ENCODE measurements at places on chromosomes 2 and 18.

GRCh38 chr2:86636842-86637241 lies 13.2 kb upstream of the RNF103 start:
- no peak for DNase-seq

DNA sequence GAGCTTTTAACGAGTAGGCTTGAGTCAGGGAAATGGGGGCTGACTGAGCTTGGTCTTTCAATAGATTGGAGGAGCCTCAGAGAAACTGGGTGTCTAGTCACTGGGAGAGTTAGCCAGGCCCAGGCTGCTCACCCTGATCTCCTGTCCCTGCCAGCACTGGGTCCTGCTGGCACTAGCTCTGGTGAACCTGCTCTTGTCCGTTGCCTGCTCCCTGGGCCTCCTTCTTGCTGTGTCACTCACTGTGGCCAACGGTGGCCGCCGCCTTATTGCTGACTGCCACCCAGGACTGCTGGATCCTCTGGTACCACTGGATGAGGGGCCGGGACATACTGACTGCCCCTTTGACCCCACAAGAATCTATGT lies 720 bp downstream of the KRTCAP3 start:
- DNase-seq = no peak

- no peak for DNase-seq
These were observed 136.9 kb downstream of the SEPTIN10 start for GRCh38 chr2:109476641-109477441.

DNA sequence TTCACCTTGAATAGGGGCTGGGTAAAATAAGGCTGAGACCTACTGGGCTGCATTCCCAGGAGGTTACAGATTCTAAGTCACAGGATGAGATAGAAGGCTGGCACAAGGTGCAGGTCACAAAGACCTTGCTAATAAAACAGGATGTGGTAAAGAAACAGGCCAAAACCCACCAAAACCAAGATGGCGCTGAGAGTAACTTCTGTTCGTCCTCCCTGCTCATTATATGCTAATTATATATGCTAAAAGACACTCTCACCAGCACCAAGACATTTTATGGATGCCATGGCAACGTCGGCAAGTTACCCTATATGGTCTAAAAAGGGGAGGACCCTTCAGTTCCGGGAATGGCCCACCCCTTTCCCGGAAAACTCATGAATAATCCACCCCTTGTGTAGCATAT lies 711.5 kb upstream of the KLHL29 start:
- DNase-seq = no peak

DNA sequence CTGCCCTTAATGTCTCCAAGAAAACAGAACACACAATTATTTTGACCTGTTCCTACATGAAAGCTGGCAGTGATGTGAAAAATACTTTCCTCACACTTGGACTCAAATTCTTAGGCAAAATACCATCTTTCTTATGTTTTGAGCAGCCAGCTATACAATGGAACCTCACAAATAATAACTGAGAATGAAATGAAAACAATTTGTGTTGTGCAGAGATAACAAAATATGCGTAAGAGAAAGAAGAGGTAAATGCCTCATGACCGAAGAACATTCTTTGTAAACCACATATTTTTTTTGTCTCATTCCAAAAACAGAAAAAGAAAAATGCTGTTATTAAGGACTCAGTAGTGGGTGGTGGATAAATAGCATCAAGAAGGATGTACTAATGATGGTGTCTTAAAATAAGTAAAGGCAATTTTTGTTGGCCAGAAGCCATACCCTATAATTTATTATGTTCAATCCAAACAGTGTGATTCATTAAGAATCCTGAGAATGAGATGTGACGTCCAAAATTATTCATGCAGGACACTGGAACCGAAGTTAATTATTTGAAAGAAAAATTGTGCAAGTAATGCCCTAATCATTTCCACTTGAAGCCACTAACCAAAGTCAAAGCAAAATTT lies 193.0 kb upstream of the NETO1 start:
- peak; percentile 22 for DNase-seq

DNA sequence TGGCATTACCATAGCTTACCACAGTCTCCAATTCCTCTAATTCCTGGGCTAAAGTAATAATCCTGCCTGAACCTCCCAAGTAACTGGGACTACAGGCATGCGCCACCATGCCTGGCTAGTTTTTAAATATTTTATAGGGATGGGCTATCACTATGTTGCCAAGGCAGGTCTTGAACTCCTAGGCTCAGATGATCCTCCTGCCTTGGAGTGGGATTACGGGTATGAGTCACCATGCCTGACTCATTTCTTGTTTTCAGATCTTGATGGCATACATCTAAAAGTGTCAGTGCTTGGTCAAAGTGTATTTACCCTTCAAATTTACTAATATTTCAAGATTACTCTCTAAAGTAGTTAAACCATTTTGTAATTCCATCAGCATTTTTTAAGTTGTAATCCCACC lies 9.4 kb upstream of the SOCS6 start:
- no peak for DNase-seq

- DNase-seq = no peak
These were observed 33.4 kb downstream of the GAREM1 start for GRCh38 chr18:32437100-32437834.

Measured in fibroblast of skin of abdomen (primary cell).